Activated T-cell treated with anti-CD3 and anti-CD28 coated beads, Interleukin-2, amount 50 U/mL, for 48 hours (primary cell): ENCODE measurements at places on chromosomes 6 and 20.

DNA sequence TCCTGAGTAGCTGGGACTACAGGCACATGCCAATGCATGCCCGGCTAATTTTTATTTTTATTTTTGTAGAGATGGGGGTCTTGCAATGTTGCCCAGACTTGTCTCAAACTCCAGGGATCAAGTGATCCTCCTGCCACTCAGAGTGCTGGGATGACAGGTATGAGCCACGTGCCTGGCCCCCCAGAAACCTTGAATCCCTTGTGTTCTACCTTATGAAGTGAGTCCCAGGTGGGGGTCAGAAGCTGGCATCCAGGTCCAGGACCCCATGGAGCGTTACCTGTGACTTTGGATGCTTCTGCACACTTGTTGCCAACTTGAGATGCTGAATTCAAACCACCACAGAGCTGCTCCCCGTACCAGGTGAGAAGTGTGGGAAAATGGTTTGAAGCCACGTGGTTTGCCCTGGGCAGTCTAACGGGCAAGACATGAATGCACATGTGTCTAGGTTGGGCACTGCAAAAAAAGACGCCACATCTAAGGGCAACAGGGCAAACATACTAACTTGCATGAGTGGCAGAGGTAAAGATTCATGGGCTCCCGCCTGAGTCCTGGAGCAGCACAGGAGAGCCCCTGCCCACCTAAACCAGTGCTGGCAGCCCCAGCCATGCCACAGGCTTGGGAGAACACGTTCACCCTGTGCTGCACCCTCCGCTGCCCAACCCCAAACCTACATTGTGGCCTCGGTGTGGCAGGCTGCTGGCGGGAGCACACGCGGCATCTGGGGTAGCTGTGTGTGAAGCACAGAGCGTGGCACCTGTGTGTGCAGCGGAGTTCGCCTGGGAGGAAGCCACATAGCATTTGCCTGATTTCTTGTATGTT lies 101.2 kb downstream of the JPH2 start:
- no peak for DNase-seq

- DNase-seq: no peak
These were observed 32.7 kb downstream of the CHMP4B start for GRCh38 chr20:33843854-33844253.

- DNase-seq: no peak
These were observed 76.7 kb downstream of the MYB start for GRCh38 chr6:135257631-135258405.

DNA sequence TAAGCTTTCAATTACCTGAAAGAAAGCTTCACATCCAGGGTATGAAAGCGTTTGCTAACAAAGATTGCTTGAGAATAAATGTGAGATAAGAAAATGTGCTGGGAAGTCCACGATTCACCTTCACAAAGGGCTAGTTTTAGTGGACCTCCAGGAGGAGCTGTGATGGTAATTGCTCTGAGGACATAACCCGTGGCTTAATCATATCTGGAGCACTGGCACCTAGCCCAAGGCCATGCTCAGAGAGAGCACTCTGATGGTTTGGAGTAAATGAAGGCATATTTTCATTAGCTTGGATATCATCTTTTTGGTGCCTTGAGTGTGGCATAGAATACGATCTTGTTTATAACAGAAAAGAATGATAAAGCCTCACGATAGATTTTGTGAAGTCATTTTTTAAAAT lies 46.9 kb upstream of the BACH2 start:
- DNase-seq: no peak

DNA sequence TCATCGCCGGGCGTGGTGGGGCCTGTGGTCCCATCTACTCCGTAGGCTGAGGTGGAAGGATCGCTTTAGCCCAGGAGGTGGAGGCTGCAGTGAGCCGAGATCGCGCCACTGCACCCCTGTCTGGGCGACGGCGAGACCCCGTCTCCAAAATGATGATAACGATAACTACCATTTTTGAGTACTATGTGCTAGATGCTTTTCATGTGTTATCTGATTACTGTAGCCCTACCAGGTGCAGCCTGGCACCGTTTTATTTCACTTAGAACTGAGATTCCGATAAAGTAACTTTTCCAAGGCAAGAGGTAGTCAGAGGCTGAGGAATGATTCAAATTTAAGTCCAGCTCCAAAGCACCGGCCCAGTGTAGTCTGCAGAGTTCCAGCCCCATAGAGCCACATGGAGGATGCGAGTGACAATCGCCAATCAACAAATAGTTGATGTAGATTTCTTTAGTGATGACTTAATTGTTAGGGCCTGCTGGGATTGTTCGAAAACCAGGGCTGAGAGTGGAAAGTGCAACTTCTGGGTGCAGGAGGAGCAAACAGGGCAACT lies 727 bp downstream of the ERMARD start:
- DNase-seq: no peak

- no peak for DNase-seq
These were observed 37.1 kb downstream of the RNF144B start for GRCh38 chr6:18424201-18424600.

GRCh38 chr6:46329568-46329967 lies 158.8 kb upstream of the ENPP5 start:
- DNase-seq: no peak

DNA sequence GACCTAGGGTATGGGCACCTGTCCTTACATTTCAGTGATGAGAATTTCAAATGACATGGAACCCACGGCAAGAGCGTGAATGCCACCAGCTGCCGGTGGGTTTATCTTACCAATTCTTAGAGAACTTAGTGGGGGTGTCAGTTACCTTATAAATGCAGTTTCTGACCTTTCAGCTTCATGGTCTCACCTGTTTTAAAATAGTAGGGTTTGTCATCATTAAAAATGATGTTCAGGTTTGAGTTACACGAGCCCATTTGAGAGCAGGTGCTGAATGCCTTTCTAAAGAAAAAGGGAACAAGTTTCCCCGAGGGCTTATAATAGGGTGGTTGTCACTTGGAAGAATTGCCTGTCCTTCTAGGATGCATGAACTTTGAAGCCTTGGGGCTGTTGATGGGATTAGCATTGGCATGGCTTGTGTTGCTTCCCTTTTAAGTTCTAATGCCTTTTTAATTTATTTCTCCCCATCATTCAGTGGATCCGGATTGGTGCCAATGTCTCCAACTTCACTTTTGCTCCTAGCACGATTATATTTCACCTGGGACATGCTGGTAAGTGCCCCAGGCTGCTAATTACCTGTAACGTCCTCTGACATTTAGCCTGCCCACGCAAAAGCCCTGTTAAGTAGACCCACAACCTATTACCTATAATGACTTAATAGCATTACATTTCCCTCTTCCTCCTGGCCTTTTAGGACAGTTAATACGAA lies 27.9 kb downstream of the GHRH start:
- DNase-seq: no peak

- DNase-seq: no peak
These were observed 31.6 kb upstream of the MRPS10 start for GRCh38 chr6:42249279-42249678.

DNA sequence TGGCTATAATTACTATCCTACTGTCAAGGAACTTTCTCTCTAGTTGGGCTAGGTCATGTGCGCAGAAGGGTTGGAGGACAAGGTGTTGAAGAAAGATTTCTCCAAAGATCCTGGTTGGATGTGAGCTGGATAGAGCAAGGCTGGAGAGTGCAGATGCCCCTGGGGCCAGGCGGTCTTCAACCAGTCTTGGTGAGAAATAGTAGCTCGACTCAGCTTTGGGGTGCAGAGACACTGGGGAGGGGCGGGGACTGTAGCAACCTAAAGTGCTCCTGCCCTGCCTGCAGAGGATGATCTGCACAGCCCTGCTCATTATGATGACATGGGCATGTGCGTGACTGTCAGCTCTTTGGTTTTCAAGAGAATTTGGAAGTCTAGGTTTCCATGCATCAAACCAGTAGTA lies 35.9 kb downstream of the PHACTR3 start:
- no peak for DNase-seq

DNA sequence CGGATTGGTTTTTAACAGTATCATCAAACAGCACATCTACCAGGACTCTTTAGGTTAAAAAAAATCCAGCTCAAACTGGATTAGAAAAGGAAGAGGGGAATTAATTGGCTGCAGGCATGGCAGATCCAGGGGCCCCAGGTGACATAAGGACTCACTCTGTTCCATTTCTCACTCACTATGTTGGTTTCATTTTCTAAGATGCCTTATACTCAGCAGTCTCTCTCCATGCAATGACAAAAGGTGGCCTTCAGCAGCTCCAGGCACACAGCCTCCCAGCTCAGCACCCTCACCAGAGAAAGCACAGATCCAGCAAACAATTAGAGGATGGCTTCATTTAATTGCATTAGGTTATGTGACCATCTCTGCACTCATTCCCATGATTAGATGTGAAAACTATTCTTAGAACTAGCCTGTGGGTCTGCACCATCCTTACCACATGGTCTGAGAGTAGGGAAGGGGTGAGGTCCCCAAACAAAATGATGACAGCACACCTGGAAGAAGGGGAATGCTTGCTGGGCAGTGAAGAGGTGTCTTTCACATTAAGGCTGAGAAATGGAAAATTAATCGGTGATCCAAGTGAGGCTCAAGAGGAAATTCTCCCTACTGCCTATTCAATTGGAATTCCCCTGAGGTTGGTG lies 243.1 kb downstream of the CDH26 start:
- DNase-seq: no peak

DNA sequence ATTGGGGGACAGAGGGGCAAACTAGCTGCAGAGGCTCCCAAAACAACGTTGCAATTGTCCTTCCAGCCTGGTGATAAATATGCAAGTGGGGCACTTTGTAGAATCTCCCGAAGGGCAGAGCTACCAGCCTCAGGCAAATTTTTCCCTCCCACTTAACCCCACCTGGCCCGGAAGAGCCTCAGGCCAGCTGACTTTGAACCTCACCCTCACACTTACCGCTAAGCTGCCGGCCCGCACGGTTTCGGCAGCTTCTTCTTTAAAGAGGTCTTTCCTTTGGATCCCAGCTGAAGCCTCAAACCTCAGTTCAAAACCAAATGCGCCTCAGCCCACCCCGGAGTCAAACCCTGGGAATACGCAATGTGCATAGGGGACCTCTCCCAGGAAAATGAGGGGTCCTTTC lies 2.5 kb downstream of the OVOL2 start:
- DNase-seq: no peak

GRCh38 chr20:38805502-38805957 lies at the start of gene PPP1R16B:
Gene PPP1R16B, plus strand, starts transcription at chr20:38805697. Its CDS starts 30,229 bp downstream, at chr20:38835926.
- DNase-seq: peak; percentile 87

GRCh38 chr6:31737991-31738979 lies 1.5 kb upstream of the MSH5 start:
- peak; percentile 66 for DNase-seq
